Right lung (tissue), 10 donors: ENCODE measurements at places on chromosomes 6 and 20. TPM values are rescaled to one million over a fixed set of nuclear protein-coding genes. Genes with fewer than 3 reads are reported as not detected.

Gene CNR1
- 0.36 TPM for polyA plus RNA-seq

Gene VPS16
- polyA plus RNA-seq, result 35.7 TPM

Gene BPIFB2
- polyA plus RNA-seq, result not detected

Gene PCK1
- polyA plus RNA-seq, result 0.37 TPM

Gene NOX3
- polyA plus RNA-seq, result not detected

Gene TRIM15
- polyA plus RNA-seq, result not detected

Gene MAD2L1BP
- 26.7 TPM for polyA plus RNA-seq

Gene CALHM4
- polyA plus RNA-seq, result not detected

Gene COL10A1
- 0.37 TPM for polyA plus RNA-seq

Gene STMND1
- polyA plus RNA-seq, result 6.5 TPM

Gene POU5F1
- polyA plus RNA-seq, result 0.65 TPM
